ENCODE measurements at places on chromosomes 3 and 15.

DNA sequence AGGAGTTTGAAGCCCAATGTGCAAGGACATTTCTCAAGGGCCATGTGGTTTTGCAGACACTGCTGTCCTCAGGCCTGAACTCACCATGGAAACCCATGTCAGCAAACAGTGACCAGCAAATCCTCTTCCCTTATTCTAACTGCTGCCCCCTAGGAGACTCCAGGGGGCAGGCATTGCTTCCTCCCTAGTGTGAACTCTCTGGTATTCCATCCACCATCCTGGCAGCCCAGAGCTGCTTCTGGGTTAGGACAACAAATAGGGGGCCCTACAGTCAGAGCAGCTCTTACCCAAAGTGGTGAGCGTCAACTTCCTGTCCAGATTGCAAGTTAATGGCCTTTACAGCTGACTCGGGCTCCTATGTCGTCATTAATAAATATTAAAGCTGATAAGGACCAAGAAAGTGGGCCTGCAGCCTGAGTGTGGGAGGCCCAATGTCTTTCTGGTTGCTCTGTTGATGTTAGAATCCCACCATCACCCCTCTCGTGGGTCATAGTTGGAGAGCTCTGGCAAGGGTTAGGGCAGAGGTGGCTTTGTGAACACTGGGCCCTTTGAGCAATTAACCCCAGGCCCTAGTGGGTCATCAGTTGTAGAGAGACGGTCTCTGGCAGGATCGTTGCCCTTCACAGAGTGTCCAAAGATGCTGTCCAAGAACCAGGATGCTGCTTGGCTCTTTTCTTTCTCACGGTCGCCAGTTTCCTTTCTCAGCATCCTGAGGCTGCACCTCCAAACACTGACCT lies 41.5 kb downstream of the TGM4 start:
- DNase-seq: no peak

- DNase-seq: no peak
Measured at GRCh38 chr15:41933771-41934170, 38.6 kb downstream of the EHD4 start.

DNA sequence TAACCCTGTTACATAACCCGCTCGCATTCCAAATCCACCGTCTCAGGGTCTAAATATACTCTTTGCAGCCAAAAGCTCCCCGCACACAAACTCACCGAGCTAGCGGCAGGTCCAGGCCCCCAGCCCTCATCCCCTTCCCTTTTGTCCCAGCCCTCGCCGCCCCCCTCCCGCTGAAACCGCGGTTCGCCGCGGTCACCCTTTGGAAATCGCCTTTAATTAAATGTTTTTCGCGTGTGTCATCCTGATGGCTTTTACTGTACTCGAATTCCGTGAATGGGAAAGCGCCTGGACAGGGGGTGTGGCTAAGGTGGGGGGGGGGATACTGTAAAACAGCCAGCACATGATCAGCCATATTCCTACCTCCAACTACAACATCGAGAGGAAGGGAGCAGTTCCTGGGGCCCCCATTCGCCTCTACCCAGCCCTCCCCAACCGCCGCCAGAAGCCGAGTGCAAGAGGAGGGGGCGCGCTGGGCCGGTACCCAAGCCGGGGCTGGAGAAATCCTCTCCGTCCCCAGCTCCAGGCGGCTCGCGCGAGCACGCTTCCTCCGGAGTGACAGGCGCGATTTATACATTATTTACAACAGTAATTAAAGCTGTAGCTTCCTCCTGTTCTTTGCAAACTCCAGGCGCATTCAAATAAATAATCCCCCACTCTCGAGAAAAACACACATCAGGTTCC lies 1.7 kb downstream of the RORA start:
- no peak for DNase-seq

DNA sequence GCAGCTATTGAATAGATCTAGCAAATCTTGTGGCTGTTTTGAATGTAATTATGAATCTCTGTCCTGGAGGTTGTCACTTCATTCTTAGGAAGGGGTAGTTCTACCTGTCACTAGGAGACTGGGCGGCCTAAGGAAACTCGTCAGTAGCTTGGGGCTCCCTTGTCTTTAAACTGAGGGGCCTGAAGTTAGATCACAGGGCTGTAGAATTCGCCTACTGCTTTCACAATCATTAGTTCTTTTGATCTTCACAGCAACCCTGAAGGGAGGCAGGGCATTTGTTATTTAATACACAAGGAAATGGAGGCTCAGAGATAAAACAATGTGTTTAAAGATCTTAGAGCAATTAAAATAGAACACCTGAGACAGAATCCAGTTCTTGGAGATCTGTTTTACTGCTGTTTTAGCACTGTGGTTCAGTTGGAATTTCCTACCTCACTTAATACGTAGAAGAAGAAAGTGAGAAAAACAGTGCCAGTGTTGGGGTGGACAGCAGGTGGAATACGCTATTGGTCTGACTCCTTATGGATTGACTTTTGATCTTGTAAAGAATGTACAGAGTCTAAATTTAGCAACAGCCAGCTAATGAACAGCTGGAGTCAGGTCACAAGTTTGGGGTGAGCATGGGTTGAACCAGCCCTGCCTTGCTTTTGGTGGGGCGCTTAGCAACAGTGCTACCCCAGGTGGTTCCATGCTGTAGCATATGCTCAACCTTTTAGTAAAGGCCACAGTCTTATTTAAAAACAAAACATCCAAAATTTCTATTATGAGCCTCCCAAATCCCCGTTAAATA lies 71.4 kb upstream of the BHLHE40 start:
- no peak for DNase-seq

- DNase-seq: no peak
Measured at GRCh38 chr3:159166899-159167586, 365.2 kb downstream of the MFSD1 start.

- no peak for DNase-seq
Measured at GRCh38 chr15:89150287-89150686, 62.0 kb downstream of the ABHD2 start.

DNA sequence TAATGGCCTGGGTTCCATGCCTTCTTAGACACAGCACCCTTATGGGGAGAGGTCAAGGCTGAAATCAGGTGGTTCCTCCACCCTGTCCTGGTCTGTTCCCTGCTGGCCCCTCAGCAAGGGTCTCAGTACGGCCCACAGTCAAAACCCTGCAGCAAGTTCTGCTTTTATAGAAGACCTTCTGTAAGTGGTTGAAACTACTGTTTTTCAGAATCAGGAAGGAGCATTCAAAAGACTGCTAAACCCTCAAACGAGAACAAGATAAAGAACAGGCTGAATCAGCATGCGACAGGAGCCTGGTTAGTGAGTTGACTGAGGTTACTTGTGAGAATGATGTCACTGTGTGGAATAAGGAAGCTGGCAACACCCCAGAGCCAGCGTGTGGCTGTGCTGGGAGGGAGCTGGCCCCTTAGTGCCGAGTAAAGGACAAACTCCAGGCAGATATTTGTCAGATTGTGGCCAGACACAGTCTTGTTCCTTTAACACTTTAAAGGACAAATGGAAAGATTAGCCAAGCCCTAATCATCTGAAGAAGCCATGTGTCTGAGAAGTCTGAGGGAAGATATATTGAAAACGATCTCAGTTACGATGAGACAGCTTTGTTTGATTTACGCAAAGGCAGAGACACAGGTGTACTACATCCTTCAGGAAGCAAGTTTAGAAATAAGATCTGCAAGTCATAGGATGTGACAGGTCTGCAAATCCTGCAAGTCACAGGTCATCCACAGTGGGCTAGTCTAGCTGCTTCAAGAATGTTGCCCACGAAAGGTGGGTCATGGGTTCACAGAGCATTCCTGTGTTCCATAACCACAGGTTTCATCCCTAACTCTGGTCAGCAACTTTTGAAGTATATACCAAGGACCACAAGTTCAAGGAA lies 54.0 kb downstream of the B3GNT5 start:
- DNase-seq: no peak

DNA sequence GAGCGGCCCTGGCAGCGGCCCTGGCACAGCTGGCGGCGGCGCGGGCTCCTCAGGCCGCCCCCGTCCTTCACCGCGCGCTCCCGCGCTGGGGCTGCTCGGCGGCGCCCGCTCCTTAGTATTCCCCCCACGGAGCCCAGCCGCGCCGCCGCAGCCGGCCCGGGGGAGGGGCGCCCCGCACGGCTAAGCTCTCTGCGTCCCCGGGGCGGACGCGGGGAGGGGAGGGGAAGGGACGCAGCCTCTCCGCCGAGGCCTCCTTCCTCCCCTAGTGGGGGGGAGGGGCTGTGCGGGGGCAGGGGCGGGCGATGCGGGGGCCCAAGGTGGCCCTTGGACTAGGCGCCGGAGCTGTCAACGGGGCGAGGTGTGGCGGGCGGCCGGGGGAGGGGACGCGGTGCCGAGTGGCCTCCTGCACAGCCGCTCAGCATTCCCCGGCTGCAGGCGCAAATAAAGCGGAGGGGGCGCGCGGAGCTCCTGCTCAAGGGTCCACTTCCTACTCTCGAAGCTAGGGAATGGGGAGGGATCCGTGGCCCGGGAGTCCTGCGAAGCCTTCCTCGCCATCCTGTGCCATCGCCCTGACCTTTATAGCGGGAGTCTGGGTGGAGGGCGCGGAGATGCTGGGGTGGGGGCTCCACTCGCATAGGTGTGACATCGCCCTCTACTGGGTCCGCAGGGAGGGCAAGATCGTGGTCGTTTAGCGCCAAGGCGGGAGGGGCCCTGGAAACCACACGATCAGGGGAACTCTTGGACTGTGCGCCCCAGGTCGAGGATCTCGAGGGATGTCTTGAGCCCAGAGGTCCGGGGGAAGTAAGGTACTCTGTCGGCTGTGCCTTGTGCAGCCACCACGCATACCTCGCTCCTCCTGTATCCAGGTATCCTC lies 22.2 kb downstream of the EPHB3 start:
- no peak for DNase-seq

- no peak for DNase-seq
Measured at GRCh38 chr3:96831175-96831574, 16.8 kb downstream of the EPHA6 start.

GRCh38 chr3:126133606-126134005 lies 46.8 kb downstream of the ALDH1L1 start:
- DNase-seq: no peak

DNA sequence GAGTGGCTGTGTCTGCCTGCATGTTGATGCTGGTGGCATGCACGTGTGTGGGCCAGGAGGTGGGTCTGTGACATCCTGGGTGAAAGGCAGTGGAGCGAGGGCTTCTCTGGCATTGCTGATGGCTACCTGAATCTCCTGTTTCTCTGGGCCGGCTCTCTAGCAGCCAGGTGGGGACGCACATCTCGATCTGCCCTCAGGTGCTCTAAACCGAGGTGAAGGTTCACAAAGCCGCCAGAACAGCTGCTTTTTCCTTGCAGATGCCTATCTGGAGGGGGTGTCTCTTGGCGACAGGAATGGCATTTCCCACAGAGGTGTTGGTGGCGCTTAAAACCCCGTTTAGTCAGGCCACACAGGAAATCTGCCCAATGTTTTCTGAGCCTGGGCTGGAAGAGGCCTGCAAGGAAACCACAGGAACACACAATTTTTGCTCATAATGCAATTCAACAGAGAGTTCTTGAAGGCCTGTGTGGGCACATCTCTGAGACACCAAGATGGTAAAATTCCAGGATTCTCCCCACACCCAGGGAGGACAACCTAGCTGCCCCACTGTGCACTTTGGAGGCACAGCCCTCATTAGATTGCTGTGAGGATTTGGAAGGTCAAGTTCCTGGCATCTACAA lies 11.9 kb downstream of the TMEM158 start:
- no peak for DNase-seq

- DNase-seq: no peak
Measured at GRCh38 chr3:136658946-136659682, 93.1 kb downstream of the STAG1 start.

DNA sequence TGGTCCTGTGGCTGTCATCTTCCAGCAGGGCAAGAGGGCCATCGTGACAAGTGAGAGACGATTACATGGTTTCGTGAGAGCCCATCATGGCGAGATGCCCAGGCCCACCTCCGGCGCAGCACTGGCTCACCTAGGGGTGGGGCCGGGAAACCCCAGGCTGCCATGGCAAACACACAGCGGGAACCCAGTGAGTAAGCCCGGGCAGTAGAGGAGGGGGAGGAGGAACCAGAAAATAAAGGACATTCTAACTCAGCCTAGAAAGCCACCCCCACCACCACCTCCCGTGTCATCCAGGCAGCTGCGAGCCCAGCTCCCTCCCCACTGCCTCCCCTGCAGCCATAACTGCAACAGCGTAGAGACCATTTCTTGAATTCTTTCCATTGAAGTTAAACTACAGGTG lies 52.3 kb downstream of the PCSK6 start:
- DNase-seq: no peak

GRCh38 chr3:184788751-184789150 lies 23.2 kb upstream of the VPS8 start:
- no peak for DNase-seq

GRCh38 chr15:43939070-43939469 lies 112.3 kb downstream of the WDR76 start:
- no peak for DNase-seq

GRCh38 chr15:90553248-90553745 lies 23.6 kb downstream of the CRTC3 start:
- no peak for DNase-seq

DNA sequence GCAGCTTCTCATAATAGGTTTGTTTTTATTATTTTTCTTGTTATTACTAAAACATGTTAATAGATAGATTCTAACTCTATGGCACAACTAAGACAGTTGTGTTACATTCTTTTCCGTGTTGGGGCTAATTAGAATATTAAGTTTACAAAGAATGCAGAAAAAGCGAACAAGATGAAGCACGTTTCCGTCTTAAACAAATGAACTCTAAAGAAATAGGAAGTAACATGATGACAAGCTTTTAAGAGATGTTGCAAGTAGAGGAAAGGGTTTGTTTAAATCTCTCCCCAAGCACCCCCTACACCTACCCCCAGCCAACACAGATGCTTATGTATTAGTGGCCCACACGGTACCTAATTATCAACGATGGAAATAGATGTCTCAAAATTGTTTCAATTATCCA lies 207.1 kb downstream of the TP63 start:
- DNase-seq: no peak

DNA sequence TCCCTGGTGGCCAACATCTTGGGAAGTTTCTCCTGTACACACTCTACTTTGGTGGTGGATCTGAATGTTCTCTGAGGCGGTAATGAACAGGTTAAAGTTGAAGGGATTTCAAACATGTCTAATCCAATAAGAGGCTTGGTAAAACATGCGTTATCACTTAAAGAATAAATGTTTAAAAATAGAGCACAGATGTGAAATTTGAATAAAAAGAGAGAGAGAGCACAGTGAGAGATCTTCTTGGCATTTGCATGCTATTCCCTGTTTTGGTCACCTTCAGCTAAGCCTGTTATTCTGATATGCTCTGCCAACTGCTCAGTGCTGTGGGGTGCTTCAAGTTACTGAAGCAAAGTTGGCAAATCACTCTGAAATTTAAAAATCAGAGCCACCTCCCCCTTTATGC lies 237.7 kb upstream of the WNT5A start:
- no peak for DNase-seq

DNA sequence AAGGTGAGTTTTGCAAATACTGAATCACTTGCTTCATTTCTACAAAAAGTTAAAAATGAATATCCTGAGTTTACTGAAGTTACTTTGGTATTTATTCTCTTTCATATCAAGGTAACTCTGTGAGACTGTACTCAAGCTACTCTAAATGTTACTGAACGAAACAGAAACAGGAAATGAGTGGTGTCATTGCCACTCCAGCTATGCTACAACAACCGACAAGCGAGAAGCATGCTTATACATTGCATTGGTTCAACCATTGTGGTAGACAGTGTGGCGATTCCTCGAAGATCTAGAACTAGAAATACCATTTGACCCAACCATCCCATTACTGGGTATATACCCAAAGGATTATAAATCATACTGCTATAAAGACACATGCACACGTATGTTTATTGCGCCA lies 313.2 kb upstream of the THBS1 start:
- no peak for DNase-seq

- no peak for DNase-seq
Measured at GRCh38 chr3:134082582-134082981, 52.9 kb upstream of the SLCO2A1 start.
